Right ventricle myocardium inferior (tissue), 1 donor: ENCODE measurements at places on chromosomes 16 and 17. TPM values are rescaled to one million over a fixed set of nuclear protein-coding genes. Genes with fewer than 3 reads are reported as not detected.

- DNase-seq: peak; percentile 85
Measured at GRCh38 chr17:29572691-29573557, 4.4 kb downstream of the TP53I13 start.

GRCh38 chr16:5034167-5034523, 410 bp upstream of the NAGPA start:
- no peak for DNase-seq

The RILP gene
- 73.0 TPM for total RNA-seq

The FBXW10B gene
- total RNA-seq: 0.84 TPM

- DNase-seq: no peak
Measured at GRCh38 chr16:68902969-68903345, 59.6 kb downstream of the TANGO6 start.

The NOG gene
- total RNA-seq: 0.70 TPM

The MYH3 gene
- 0.43 TPM for total RNA-seq

DNA sequence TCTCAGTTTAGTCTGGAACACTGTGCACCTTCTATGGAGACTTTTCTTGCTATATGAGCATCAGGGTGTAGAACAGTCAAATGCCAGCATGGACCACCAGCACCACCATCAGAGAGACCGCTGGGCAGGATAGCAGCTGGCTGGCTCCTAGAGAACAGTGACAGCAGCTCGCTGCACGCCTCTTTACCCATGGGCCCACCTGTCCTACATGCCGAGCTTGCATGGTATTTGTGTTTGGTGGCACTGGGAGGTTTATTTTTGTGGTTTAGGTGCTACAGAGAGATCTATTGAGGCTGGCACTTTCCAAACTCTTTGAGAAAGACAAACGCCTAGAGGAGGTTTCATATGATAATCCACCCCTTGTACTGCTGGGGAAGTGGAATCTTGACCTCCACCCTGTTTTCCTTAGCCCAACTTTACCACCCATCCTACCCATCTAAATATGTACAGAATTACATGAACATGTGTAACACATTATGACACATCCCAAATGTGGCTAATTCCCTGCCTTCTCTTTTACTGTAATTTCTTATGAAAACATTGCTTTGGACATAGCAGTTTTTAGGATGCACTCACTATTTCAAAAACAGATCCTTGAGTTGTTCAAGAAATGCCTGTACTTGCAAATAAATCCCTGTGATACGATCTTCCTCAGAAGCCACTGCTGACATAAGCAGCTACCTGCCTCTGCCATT, 46.3 kb downstream of the COG7 start:
- no peak for DNase-seq

The NEUROD2 gene
- total RNA-seq: not detected

- DNase-seq: no peak
Measured at GRCh38 chr16:87956365-87957231, 5.4 kb downstream of the BANP start.

- no peak for DNase-seq
Measured at GRCh38 chr16:58948244-58948643, 214.1 kb upstream of the GOT2 start.

DNA sequence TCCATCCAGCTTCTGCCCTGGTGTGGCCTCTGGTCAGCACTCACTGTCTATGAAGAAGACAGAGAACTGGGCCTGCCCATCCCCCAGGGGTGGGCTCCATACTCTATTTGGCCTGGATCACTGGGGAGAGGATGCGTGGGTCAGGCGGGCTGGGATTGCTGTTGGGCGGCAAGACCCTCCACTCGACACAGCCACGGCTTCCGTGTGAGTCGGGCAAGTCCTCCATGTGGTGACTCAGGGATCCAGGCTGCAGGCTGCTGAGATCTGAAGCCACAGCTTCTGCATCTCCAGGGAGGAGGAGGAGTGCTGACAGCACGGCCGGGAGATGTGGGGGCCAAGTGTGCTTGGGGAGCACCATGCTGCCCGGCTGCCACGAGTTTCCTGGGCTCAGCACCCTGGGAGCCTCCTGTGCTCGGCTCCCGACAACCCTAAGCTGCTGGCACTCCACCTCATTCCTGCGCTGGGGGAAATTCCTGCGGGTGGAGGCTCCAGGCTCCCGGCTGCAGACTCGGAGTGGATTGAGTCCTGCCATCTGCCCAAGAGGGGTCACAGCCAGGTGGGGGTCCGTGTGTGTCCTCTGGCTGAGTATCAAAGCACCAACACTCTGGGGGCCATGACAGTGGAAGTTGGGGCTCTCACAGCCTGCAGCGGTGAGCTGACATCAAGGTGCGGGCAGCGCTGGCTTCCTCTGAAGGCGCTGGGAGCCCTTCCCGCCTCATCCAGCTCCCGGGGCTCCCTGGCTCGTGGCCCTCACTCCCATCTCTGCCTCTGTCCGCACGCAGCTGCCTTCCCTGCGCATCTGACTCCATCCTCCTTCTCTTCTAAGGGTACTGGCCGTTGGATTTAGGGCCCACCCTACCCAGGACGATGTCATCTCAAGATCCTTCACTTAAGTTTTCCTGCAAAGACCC, 24.4 kb upstream of the CBFA2T3 start:
- peak; percentile 23 for DNase-seq

DNA sequence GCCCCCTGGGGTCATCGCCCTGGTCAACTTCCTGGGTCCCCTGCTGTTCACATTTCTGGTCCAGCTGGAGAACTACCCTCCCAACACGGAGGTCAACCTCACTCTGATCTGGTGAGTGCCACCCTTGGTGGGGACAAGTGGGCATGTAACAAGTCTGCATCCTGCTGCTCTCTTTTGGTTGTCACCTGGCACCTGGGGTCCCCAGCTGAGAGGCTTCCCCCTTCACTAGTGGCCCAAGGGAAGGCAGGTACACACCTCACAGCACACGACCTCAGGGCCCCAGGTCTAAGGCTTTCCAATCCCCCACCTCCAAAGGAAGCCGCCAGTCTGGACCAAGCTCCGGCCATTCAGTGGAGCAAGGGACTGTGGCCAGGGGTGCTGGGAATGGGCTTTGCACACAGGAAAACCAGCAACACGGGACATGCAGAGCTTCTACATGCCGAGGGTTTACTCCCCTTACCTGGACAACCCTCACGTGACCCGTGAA, 4.4 kb downstream of the TMC8 start:
- no peak for DNase-seq

The CLUH gene
- total RNA-seq: 180 TPM

DNA sequence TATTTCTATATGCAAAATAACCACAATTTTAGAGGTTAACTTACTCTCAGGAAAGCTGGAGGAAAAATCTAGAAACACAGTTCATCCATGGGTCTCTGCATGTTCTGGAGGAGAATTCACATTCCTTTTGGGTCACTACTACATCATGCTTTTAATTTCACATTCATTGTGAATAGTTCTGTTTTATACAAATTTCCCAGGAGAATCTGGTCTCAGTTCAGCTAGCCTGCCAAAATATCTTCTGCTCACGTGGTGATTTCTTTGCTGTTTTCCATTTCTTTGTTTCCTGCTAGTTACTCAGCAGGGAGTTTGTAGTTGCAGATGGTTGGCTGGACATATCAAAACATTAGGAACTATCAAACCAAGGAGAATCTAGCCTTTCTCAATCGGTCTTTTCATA, at the start of gene ABCA9:
ABCA9 (minus strand) TSS at position 106 of the 400 bp plus-strand sequence. CDS start 9,801 bp downstream, outside the sequence.
- DNase-seq: no peak

The DGKE gene
- 3.0 TPM for total RNA-seq

The NOTUM gene
- total RNA-seq: 0.89 TPM

DNA sequence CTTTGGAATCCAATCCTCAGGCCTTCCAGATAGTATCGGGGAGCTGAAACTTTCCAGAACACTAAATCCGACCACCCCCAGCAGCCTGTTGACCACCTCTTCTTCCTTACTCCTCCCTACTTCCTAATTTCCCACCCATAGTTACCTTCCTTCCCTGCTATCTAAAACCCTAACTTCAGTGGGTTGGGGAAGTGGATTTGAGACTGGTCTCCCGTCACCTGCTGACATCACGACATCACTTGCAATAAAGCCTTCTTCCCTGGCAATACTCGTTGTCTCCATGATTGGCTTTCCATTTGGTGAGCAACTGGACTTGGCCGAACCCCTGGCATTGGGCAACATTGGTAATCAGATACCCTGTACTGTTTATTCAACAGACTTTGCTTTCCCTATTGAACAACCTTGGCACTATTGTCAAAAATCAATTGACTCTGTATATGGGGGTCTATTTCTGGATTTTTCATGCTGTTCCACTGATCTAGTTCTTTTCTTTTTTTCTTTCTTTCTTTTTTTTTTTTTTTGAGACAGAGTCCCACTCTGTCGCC, 11.8 kb upstream of the FOXK2 start:
- DNase-seq: no peak

The CCDC57 gene
- total RNA-seq: 7.9 TPM

DNA sequence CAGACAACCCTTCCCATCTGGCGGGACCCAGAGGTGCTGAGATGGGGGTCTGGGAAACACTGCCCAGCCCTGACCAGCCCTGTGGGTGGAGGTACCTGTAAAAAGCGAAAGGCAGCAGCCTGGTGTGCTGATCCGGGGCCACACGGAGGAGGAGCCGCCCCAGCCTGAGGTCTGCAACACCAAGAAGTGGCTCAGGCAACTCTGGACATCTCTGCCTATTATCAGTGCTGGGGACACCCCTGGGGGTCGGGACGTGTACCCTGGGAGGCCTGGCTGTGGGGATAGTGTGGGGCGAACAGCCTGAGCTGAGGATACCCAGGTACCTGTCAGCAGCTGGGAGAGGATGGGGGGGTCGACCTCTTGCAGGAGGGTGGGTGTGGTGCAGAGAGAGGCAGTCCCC, 18.0 kb downstream of the ZNF276 start:
- DNase-seq: no peak

DNA sequence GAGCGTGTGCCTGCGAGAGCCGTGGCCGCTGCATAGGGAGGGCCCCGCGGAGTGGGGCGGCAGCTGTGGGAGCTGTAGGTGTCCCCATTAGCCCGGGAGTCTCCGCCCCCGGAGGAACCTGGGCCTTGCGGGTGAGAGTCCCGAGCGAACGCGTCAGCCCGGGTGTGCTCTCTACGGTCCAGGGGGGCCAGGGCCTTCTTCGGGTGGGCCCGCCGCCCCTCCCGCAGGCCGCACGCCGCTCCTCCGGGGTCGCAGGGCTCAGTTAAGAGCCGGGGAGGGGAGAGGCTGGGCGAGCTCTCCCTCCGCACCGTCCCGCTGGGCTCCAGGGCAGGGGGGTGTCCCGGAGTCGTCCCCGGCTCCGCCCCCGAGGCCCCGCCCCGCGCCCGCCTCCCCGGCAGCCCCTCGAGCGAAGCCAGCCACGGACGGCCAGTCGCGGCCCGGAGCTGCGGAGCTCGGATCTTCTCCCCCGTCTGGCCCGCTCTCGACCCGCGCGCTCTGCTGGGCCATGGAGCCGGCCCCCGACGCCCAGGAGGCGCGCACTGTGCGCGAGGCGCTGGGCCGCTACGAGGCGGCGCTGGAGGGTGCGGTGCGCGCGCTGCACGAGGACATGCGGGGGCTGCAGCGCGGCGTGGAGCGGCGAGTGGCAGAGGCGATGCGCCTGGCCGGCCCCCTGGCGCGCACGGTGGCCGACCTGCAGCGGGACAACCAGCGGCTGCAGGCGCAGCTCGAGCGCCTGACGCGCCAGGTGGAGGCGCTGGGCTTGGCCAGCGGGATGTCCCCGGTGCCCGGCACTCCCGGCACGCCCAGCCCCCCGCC, at the start of gene SMTNL2:
SMTNL2 (plus strand) TSS at position 429 of the 816 bp plus-strand sequence; CDS start at position 506, 77 bp downstream.
- DNase-seq: no peak

DNA sequence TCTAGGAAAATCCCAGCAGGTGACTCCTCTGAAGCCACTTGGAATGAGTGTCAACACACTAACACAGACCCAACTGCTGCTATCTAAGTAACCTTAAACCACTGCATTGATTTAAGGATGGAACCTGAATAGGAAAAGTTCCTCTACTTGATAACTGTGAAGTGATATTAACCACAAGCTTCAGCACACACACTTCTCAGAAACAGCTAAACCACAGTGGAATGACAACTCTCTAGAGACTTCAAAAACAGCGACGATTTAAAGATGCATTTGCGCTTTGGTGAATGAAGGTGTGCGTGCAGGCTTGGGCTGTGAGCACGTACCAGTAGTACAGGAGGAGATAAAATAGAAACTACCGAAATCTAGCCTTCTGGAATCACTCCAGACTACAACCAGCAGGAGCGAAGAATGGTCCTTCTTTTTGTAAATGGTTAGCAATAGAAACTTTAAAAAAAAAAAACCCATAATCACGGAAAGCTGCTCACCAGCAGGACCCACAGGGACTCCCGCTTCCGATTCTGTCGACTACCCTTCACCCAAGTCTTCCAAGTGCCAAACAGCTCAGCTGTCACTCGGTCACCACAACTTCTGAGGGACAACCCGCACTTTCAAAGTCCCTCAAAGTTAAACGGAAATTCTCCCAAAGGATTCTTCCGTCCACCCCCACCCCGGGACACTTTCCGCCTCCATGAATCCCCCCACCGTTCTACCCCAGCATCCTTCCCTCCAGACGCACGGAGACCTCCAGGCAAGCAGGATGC, 137.7 kb upstream of the CORO6 start:
- DNase-seq: no peak

The SLFN13 gene
- total RNA-seq: 6.7 TPM

DNA sequence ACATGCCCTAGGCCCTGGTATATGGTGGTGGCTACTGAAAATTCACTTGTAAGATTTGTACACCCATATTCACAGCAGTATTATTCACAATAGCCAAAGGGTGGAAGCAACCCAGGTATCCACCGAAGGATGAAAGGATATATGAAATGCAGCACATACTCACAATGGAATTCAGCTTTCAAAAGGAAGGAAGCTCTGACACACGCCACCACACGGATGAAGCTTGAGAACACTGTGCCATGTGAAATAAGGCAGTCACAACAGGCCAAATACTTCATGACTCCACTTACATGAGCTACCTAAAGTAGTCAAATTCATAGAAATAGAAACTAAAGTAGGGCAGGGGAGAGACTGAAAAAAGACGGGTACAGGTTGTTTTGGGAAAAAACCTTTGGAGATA, 2.9 kb downstream of the XPO6 start:
- no peak for DNase-seq

DNA sequence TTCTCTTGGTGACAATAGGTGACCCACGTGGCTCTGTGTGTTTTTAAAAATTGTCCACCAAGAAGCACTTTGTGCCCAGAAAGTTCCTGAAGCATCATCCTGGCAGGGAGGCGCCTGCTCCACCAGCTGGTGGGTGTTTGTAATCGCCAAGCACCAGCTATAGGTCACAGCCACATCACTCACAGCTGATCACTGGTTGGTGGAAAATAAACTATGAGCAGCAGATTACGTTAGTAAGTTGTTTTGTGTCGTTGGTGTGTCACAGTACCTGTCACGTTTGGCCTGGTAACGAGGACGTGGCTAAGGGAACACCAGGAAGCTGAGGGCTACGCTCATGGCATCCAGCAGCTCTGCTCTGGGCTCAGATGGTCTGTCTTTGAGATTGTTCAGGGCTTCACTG, 10.1 kb downstream of the MRM3 start:
- DNase-seq: no peak

DNA sequence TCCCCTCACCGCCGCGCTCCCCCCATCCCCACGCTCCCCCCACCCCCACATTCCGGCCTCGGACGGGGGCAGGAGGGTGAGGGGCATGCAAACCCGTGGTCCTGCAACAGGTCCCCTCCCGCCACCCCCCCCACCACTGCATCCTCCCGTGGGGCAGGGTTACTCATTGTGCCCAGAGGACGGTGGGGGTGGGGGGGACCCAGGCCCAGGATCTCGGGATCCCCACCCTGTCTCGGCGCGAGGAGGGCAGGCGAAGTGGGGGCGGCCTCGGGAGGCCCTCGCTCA, 8.5 kb downstream of the SLC22A31 start:
- DNase-seq: no peak

The KIF1C gene
- 708 TPM for total RNA-seq

The PCGF2 gene
- total RNA-seq: 24.4 TPM

GRCh38 chr17:78241277-78242023, 10.0 kb downstream of the TMEM235 start:
- DNase-seq: no peak

The SPATA22 gene
- 0.84 TPM for total RNA-seq

The HEATR9 gene
- not detected for total RNA-seq
